ENCODE measurements at places on chromosomes 5 and 9.

GRCh38 chr5:75670577-75670976 lies 46.7 kb downstream of the POC5 start:
- no peak for DNase-seq

DNA sequence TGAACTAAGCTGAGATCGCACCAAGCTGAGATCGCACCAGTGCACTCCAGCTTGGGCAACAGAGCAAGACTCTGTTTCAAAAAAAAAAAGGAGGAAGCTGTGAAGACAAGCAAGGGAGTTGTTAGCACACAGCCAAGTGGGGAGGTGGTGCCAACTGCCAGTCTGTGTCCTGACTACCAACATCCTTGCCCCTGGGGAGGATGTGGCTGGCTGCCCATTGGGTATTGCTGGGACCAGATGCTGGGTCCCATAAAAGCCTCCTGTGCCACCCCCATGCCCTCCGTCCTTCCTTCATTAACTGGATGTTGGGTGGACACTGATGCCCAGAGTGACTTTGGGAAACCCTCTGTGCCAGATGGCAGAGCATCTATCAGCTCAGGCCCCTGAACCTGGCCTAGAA lies 157.1 kb upstream of the COL5A1 start:
- no peak for DNase-seq

DNA sequence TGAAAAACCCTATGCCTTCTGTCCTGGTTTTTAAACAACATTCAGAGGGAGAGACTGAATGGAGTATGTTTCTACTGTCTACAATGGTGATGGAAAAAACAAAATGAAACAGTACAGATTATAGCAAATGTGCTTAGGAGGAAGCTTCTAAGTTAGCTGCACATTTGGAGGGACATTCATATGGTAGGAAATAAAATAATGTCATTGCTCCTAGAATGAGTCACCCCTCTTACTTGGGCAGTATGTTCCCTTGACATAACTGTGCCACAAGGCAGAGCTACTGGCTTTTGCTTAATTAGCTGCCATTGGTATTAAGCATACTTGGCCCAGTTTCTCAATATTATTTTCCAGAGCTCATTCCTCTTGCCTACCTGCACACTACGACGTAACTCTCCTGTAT lies 128.9 kb downstream of the GDNF start:
- no peak for DNase-seq

DNA sequence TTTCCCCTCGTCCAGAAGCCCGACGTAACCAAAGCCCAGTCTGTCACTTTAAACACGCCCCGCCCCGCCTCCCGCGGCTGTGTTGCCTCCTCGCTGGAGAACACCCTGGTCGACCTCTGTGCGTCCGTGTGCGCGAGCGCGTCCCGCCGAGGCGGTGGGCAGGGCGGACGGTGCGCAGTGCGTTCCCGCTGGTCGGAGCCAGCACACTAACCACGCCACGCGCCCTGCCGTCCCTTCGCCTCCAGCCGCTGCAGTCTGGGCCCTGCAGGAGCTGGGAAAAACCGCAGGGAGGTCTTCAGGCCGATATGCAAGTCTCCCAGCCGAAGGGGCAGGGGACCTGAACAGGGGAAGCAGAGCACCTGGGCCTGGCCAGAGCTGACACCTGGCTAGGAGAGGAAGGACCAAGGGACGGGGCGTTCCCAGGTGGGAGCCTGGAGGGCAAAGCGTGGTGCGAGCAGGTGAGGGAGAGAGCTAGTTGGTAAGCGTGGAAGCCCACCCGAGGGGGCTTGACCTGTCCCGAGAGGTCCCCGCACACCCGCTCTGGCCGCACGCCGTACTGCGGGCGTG lies 1.3 kb upstream of the PHPT1 start:
- peak; percentile 44 for DNase-seq

- no peak for DNase-seq
Observed at GRCh38 chr5:119405419-119405818, 46.9 kb upstream of the HSD17B4 start.

DNA sequence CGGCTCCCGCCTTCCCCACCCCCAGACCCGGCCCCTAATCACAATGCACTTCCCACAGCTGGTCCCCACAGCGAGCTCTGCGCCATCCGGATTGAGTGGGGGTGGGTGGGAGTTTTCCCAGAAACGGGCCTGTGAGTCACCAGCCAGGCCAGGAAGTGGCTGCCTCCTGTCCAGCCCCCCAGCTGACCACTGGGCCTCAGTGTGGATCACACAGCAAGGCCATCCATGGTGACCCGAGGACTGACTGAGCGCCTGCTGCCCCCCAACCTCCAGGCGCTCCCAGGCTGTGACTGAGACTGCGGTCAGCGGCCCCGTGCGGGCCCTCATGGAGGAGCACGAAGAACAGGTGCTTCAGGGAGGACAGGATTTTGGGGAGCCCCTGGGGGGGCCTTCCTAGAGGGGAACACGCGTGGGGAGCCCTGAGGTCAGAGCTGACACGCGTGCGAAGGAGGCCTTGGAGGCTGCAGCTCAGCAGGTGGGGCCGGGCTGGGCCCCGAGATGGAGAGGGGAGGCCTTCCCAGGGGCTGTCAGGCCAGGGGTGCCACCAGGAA lies 48.3 kb upstream of the EGFL7 start:
- no peak for DNase-seq

GRCh38 chr5:28390341-28390740 lies 1352.0 kb upstream of the CDH9 start:
- no peak for DNase-seq

GRCh38 chr9:112421771-112422222 lies 41.9 kb downstream of the HSDL2 start:
- DNase-seq, result no peak

DNA sequence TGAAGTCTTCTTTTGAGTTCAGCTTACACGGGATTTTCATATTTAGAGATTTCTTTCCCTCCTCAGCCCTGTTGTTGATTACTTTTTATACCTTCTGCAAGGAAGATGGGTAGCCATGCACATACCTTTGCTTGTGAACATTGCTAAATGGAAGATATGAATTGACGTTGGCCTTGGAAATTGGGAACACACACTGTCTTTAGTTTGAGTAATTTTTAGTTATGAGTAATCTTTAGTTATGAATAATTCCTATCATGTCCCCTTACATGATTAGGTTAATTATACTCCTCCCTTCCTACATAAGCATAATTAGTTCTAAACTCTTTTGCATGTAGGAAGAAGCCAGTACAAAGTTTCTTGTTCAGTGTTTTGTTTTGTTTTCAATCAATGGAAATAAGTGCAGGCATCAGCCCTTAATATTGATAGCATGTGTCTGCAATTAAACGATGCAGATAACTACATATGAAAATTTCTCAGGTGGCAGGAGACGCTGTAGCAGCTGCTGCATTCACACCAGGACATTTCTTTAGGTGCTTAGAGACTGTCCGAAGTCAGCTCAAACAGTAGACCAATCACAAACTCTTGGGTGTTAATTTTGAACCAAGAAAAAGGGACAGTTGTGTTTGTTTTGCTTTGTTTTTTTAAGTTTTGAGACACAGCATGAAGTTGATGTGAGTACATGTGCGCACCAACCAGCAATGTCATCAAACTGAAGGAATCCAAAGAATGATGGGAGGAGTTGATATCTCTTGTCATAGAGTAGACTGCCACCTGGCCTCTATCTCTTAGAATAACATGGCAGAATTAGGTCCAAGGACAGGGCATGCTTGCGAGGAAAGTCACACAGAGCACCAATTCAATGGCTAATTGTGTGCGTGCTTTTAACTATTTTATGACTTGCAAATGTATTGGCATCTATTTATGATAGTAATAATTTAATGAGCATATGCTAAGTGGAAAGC lies 51.4 kb downstream of the SMARCA2 start:
- no peak for DNase-seq

DNA sequence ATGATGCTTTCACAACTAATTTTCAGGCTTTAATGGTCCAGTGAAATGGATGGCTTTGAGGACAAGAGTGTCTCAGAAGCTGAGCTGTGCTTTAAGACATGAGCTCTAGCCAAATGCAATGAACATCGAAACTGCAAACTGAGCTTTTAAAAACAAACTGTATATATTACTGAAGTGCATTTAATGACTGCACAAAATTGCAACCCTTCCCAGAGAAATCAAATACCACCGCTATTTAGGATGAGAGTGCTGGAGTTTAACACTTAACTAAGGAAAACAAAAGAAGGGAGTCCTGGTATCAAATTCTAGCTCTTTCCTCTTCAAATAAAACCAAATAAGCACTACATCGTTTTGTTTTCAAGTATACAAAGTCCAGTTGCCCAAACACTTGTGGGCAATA lies 163.9 kb downstream of the SLF1 start:
- no peak for DNase-seq

- DNase-seq, result no peak
Observed at GRCh38 chr9:81849631-81850259, 78.5 kb upstream of the SPATA31D4 start.

GRCh38 chr9:132672413-132672690 lies 2.1 kb downstream of the GTF3C4 start:
- no peak for DNase-seq

DNA sequence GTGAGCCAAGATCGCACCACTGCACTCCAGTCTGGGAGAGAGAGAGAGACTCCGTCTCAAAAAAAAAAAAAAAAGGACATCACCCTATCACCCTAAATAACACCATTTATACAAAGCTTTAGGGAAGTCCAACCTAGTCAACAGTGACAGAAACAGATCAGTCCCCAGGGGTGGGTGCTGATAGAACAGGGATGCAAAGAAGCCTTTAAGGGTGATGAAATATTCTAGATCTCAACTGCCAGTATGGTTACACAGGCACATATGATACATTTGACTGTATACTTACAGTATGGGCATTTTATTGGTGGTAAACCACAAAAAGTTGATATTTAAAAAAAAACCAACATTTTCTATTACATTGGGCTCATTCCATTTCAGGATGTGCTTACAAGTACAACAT lies 4.8 kb downstream of the RETREG1 start:
- no peak for DNase-seq

GRCh38 chr5:177412603-177413233 lies 3.4 kb upstream of the F12 start:
- DNase-seq, result no peak

- no peak for DNase-seq
Observed at GRCh38 chr9:16043756-16044578, 491.1 kb downstream of the CCDC171 start.

DNA sequence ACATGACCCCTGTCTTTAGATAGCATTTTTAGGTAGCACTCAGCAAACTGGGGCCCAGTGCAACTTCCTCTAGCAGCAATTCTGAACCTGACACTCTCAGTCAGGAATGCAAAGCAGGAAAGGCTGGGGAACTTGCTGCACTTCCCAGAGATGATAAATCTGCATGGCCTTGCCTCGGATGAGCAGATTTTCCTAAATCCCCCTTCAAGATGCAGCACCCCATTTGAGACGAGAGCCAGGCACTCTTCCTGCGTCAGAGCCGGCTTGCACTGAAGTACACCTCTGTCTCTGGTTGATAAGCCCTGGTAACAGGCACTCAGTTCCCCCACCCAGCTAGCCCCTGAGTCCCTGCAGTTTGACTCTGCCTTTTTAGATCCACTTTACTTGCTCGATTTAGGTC lies 296.7 kb upstream of the PANK3 start:
- no peak for DNase-seq

- DNase-seq, result no peak
Observed at GRCh38 chr9:115925424-115925823, 228.2 kb upstream of the PAPPA start.

DNA sequence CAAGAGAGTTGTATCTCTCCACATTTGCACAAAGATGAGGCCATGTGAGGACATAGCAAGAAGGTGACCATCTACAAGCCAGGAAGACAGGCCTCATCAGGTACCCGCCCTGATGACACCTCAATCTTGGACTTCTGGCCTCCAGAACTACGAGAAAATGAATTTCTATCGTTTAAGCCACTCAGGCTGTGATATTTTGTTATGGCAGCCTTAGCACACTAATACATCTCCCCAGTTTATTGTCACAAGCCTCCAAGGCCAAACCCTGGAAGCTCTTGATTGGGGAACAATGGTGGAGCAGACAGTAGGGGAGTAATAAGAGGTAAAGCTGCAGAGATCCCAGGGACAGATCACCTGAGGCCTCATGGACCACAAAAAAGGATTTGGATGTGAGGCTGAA lies 7.7 kb upstream of the P4HA2 start:
- DNase-seq, result no peak

DNA sequence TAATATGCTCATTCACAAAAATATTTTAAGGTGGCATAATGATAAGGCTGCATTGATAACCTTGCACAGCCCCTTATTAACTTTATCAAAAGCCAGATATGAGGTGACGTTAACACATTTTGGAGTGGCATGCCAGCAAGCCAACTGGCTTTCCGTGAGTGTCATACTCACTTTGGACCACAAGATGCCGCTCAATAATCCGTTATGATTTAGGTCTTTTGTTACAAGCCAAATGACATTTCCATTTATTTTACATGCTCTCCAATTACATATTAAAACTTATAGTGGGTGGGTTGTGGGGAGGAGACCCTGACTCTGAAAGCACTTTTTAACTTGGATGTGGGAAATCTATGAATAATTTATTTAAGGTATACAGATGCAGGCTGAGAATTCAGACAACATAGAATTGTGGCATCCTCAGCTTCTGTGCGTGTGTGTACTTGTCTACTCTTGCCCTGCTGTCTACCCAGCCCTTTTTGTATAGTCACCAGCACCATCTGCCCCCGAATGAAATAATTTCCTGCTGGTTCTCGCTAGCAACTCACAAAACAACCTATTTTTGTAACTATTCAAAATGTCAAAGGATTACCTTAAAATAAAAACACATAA lies 305.1 kb downstream of the PSAT1 start:
- no peak for DNase-seq

DNA sequence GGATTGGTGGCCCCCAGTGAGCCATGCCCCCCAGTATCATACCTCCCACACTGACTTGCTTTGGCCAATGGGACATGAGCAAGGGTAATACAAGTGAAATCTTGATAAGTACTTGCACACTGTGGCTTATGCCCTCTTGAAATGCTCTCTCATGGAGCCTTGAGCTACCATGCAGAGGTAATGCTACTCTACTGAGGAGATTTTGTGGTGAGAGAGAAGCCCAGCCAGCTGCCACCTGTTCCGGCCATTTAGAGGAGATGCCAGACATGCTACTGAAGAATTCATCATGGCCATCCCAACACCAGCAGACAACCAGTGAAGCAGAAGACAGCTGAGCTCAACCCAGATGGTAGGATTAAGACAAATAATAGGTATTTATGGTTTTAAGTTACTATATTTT lies 299.5 kb downstream of the MEF2C start:
- DNase-seq, result no peak

DNA sequence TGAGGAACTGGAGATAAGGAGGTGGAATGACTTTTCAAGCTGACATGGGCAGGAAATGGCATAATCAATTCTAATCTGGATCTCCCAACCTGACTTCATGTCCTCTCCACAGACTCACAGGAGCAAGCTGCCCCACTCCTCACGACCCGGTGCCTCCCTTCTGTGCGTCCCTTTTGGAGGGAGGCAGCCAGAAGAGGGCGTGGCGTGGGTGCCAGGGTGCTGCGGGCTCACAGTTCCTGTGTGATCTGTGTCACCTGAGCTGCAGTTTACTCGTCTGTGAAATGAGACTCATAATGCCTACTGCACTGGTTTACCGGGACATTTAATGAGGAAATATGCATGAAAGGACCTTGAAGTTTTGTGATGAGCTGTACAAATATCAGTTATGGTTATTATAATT lies 207.4 kb downstream of the DAB2IP start:
- DNase-seq, result no peak

Measured in stimulated activated CD8-positive, alpha-beta memory T cell treated with anti-CD3 and anti-CD28 coated beads, Interleukin-7, amount 100 ng/mL, for 1 hour (primary cell).